ENCODE measurements at places on chromosomes 1 and 21.

GRCh38 chr1:217907504-217907903 is 276.4 kb downstream of the SPATA17 start:
- no peak for DNase-seq

DNA sequence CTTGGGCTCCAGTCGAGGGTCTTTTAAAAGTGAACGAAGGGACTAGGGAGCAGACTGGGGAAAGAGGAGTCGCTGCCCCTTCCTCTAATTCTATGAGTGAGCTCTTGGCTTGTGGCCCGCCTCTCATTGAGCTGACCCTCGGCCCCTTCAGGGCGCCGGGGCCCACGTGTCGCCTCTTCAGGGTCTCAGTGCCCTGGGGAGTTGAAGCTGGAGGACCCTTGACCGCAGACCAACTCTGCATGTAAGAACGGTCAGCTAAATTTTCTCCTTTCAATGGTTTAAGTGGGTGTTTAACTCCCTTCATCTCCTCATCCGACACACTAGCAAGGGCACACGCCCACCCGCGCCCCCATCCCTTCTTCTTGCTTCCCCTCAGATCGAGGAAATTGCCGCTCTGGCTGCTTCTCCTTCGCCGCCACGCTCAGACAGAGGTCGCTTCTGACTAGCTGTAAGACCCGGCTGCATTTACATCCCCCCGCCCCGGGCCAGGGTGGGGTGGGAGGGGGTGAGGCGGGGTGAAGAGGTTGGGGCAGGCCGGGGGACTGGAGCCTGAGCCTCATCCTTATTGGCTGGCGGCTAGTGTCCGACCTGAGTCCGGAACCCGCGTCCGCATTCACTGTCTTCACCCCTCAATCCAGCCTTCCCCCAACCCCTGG is 10.9 kb downstream of the NR5A2 start:
- DNase-seq = no peak

DNA sequence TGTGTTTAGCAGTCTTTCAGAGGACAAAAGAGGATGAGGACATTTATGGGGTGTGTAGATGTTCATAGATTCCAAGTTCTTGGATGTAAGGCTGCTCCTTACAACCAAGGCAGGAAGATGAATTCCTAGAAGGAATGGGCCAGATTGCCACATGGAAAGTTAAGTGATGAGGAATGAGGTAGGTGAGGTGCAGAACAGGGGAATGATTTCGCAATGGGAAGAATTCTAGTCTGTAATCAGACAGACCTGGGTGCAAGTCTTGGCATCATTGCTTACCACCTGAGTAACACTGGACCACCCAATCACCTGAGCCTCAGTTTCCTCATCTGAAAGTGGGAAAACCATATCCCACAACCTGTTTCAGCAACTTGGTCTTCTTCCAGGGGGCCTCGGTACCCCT is 174.9 kb downstream of the IER5 start:
- DNase-seq = no peak

DNA sequence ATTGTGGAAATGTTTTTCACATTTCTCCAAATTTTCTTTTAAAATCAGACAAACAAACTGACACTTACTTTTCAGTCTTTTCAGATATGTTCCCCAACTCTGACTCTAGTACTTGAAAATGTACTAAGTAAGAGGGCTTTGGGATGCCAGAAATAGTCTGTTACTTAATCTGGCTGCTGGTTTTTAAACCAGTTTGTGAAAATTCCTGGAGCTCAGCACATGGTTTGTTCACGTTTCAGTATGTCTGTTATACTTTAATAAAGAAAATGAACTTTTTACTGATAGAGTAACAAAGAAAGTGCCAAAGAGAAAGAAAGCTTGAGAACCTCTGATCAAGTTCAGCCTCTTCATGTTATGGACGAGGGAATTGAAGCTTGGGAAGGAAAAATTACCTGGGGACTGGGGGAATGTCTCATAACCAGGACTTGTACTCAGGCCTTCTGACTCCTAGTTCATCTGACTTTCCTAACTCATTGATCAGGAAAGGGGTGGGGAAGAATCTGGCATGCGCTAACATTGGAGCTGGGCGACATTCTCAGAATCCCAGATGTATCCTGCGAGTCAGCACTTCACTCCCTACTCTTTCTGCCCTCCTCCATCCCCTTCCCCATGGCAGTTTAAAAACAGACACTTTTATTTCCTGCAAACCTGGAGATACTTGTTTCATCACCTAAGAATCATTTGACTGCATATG is 30.8 kb upstream of the DNAJC6 start:
- DNase-seq = peak; percentile 4

DNA sequence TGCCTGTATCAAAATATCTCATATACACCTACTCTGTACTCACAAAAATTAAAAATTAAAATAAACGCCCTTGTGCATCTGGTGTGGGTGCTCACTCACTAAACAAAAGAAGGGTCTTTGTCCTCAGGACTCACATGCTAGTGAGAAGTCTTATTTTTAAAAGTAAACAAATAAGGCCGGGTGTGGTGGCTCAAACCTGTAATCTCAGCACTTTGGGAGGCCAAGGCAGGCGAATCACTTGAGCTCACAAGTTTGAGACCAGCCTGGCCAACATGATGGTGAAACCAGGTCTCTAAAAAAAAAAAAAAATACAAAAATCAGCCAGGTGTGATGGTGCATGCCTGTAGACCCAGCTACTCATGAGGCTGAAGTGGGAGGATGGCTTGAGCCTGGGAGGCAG is 51.5 kb downstream of the BCAR3 start:
- DNase-seq = no peak

DNA sequence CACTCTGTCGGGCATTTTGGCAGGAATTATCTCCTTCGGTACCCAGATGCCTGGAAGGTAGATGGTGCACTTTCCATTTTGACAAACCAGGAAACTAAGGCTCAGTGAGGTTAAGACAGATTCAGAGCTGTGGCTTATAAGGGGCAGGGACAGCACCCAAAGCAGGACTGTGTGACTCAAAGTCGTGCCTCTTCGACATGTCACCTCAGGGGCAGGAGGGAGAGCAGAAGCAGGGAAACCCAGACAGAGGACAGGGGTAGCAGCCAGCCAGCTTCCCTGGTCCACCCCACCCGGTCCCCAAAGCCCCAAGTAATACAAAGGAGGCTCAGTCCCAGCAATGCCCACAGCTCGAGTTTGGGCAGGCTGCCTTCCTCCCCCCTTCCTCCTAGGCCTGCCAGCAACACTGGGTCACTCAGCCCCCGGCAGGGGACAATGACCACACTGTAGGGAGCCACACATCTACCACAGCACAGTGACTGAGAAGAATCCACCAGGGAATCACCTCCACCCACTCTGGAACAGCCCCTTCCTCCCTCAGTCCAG is 2.5 kb downstream of the RHOC start:
- DNase-seq = no peak

DNA sequence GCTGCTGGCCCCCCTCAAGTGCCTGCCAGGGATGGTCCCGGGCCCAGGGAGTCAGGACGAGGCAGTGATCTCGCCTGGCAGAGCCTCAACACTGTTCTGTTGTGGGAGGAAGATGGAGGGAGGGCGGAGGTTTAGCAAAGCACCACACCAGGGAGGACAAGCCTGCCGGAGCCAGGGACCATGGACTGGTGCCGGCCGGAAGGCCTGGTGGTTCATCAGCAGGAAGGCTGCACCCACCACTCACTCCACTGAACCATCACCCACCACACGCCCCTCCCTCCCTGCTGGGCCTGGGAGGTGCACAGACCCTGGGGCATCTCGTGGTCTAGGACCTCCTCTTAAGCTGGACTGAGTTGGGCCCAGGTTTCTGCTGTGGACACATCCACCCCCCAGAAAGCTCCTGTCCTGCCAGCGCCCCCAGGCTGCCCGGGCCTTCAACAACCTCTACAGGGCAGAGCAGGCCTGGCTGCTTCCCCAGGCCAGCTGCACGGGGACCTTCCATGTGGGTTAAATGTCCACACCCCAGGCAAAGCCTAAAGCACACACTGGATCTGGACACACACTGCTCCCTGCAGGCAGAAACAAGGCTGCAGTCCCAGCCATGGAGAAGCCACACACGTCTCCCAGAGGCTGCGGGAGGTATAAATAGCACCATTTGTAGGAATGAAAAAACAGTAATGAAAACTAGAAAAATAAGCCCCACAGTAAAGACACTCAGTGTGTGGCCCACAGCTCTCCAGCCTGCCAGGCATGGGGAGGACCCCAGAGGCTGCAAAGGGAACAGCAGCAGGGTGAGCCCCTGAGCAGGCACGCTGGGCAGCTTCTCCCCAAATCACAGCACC is 10.4 kb upstream of the TMEM240 start:
- DNase-seq = peak; percentile 59

DNA sequence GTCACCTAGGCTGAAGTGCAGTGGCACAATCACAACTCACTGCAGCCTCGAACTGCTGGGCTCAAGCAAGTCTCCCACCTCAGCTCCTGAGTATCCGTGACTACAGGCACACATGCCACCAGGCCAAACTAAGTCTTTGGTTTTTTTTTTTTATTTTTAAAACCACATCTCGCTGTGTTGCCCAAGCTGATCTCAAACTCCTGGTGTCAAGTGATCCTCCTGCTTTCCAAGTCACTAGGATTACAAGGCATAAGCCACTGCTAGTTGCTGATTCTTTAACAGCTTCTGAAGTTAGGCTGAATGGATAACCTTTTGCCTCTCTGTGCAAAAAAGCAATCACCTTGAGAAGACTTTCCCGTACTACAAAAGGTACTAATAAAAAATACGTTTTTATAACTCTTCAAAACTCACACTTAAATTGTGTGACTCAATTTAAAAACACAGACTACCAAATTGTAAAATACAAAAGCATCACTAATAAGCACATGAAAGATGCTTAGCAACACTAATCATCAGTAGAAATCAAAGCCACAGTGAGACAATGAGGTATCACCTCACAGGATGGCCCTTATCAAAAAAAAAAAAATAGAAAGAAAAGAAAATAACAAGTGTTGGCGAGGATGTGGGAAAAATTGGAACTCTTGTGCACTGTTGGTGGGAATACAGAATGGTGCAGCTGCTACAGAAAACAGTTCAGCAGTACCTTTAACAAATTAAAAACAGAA is 40.3 kb downstream of the PTPN14 start:
- no peak for DNase-seq

- no peak for DNase-seq
These were observed 257.5 kb downstream of the KIF26B start for GRCh38 chr1:245412306-245412705.

- no peak for DNase-seq
These were observed 13.9 kb downstream of the PLA2G2F start for GRCh38 chr1:20153000-20153418.

- DNase-seq = no peak
These were observed 35.7 kb downstream of the TENT5C start for GRCh38 chr1:117641536-117641935.

DNA sequence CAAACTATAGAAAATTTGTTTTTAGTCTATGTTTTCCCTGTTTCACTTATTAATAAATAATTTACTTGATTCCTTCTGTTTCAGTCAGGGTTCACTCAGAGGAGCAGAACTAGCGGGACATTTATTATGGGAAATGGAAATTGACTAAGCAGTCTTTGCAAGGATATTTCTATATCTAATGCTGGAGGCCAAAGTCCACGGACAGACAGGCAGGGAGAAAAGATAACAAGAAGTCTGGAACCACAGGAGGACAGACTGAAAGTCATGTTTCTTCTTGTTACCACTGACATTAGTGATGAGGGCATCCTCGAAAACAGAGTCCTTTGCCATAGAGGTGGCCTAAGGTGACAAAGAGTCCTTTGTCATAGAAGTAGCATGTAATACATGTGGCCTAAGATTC is 744.5 kb upstream of the TMPRSS15 start:
- no peak for DNase-seq

All from fibroblast of villous mesenchyme (primary cell).